NCI-H748 treated with DMSO at 0.1 percent for 48 hours (cell line): ENCODE measurements at places on chromosomes 7 and 10.

GRCh38 chr10:84397735-84398144 lies 69.4 kb downstream of the CCSER2 start:
- peak; percentile 43 for DNase-seq

GRCh38 chr10:33047655-33048054 lies 89.6 kb upstream of the ITGB1 start:
- no peak for DNase-seq

- no peak for DNase-seq
These were observed 51.8 kb downstream of the NPSR1 start for GRCh38 chr7:34709771-34710170.

- DNase-seq = no peak
These were observed 32.1 kb downstream of the IGF2BP3 start for GRCh38 chr7:23438171-23438570.

DNA sequence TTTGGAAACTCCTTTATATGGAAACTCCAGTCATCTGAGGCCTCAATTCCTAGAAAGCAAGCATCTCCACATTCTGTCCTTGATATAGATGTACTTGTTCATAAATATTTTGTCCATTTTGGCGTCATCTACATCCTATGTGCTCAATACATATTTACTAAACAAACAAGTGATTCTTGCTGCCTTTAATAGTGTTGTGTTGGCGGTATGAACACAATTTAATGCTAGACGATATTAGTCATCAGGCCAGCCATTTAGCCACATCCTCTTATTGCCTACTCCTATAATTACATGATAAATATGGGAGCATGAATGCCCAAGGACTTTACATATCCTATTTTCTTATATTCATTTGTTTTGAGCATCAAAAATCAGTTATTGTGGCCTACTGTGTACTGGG lies 18.5 kb upstream of the IFRD1 start:
- no peak for DNase-seq

DNA sequence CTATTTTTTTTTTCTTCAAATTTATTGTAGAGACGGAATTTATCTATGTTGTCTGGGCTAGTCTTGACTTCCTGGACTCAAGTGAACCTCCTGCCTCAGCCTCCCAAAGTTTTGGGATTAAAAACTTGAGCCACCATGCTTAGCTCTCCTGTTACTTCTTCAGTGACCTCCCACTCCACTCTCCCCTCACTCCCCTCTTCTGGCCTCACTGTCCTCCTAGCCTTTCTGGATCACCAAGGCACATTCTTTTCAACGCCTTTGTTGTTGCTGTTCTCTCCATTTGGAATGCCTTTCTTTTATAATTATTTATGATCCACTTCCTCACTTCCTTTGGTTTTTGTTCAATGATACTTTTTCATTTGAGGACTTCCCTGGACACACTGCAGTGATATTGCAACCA lies 17.9 kb downstream of the PTPRZ1 start:
- no peak for DNase-seq

DNA sequence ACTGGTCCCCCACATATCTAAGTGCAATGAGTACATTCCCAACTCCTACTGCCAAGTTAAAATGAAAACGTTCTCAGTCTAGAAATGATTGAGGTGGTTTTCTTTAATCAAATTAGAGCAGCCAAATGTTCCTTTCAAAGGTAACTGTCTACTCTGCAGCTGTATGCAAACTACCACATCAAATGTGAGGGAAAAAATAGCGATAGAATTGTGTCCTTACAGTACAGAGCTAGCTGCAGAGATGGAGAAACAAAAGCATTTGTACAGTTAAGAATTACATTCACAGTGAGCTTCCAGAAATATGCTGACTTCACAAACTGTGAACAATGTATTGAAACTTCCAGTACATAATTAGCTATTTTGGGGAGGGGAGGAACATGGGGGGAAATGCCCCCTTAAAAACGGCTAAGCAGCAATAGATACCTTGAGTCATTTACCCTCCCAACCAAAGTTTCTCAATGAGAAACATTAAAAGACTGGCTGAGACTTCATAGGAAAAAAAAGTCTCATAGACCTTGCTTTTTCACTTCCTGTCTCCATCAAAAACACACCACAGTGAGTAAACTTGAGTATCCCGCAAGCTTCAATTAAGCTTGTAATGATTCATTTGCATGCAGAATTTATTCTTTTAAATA lies 22.9 kb downstream of the CDK6 start:
- no peak for DNase-seq

DNA sequence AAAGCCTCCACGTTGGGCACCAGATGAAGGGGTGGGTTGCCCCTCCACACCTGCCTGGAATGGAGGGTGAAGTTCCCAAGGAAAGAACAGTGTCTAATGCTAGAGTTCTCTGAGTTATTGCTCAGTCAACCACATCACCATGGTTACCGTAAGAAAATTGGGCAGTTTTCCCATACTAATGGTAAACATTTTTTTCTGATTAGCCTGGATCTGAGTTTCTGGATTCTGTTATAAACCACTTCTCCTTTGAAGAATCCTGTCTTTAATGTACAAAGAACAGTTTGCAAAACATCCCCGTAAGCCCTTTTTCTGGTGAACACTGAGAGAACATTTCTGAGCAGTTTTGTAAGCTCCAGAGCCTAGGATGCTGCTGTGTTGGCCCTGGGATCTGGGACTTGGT lies 45.5 kb downstream of the ABCC2 start:
- no peak for DNase-seq

GRCh38 chr10:24929056-24929544 lies 23.3 kb downstream of the PRTFDC1 start:
- no peak for DNase-seq

DNA sequence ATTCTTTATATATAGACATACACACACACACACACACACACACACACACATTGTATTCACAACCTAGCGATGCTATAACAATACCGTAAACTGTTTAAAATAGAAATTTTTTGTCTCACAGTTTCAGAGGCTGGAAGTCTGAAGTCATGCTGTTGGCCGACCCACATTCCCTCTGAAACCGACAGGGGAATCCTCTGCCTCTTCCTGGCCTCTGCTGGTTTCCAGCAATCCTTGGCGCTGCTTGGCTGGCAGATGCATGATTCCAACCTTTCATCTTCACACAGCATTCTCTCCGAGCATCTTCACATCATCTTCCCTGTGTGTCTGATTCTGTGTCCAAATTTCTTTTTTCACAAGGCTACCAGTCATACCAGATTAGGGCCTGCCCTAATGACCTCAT lies 94.8 kb downstream of the CCDC71L start:
- DNase-seq = no peak

DNA sequence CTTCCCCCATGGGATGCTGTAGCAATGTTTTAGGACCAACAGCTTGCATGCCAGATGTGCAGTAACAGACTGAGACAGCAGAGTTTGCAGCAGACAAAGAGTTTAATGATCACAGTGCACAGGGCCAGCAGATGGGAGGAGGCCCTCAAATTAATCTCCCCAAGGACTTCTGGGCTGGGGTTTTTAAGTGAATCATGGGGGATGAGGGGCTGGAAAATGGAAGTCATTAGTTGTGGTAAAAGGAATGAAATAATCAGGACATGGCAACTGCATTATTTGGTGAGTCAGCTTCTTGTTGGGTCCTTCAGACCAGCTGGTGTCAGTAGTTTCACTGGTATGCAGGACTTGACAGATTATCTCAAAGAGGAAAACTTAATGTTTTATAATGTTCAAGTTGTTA lies 12.6 kb upstream of the NRBF2 start:
- DNase-seq = no peak

- peak; percentile 85 for DNase-seq
These were observed 7.3 kb upstream of the ASB4 start for GRCh38 chr7:95478272-95479037.

DNA sequence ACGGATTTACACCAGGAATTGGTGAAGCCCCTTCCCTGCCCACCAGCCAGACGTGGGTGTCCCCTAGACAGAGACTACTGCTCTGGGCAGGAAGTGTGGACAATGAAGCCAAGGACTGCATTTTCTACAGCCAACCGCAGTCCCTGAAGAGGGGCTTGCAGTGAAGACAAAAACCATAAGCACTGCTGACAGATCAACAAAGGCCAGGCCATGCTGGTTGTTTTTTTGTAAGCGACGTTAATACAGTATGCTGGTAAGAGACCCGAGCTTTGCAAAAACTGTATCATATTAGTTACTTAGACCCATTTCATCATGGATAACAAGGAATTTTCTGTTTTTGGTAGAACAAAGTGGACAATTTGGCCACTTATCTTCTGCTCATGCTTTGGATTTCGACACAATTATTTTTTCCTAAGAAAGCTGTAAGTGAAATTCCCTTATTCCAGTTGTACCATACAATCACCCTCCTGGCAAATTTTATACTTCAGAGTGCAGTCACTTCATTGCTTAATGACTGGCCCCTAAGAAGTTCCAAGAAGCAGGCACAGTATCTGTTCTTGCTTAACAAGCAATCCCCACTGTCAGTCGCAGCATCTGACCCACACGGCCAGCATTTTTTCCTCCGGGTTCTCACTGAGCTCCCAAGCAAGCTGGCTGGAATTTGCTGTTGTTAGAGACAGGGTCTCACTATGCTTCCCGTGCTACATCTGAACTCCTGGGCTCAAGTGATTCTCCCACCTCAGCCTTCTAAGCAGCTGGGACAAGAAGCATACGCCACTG lies 163.5 kb downstream of the PARD3 start:
- DNase-seq = no peak

- no peak for DNase-seq
These were observed 120.7 kb downstream of the PRKAG2 start for GRCh38 chr7:151756076-151756731.

DNA sequence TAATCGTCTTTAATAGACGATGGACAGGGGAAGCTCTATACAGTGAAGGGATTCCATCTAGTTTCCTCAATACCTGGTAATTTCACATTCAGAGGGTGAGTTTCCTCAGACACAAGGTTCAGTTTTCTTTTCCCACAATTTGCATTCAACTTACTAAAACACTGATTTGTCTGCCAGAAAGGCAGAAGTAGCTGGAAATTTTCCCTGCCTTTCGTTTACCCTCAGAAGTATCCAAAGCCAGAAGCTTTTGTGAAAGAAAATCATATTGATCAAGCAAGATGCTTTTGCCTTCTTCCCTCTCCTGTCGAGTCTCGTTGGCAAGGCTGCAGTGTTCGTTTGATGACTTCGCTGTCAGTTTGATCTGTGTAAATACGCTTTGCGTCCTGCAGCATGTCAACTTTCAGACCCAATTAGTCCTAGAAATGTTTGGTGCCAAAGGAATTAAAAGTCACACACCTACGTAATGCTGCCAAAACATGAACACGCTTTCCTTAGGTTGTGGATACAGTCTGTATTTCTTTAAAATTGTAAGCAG lies 631.9 kb upstream of the FOXK1 start:
- no peak for DNase-seq

DNA sequence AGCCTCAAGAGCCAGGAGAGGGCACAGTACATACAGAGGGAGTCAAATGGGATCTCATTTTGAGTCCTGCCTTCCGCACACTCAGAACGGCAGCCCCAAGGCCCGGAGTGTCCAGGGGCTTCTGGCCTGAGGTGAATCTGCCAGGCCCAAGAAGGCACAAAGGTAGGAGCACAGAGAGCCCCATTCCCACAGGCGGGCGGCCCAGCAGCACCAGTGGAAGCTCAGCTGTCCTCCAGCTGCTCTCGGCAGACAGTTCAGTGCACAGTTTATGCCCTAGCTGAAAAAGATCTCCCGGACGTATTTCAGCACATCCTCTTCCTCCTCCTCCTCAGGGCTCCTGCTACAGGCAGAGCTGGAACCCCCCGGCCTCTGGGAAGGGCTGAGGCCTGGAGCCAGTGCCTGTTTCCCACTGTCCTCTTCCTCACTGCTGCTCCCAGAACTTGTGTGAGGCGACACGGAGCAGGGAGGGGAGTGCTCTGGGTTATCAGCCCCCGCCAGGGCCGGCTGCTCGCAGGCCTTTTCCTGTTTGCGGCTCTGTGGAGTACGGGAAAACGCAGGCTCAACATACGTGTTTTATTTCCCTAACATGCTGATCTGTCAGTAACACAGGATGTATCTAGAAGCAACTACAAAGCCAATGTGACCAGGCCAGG lies 4.0 kb downstream of the CYREN start:
- no peak for DNase-seq

GRCh38 chr7:125661677-125662076 lies 732.1 kb upstream of the POT1 start:
- no peak for DNase-seq

GRCh38 chr7:141072548-141073172 lies 1.2 kb upstream of the TMEM178B start:
- peak; percentile 86 for DNase-seq

DNA sequence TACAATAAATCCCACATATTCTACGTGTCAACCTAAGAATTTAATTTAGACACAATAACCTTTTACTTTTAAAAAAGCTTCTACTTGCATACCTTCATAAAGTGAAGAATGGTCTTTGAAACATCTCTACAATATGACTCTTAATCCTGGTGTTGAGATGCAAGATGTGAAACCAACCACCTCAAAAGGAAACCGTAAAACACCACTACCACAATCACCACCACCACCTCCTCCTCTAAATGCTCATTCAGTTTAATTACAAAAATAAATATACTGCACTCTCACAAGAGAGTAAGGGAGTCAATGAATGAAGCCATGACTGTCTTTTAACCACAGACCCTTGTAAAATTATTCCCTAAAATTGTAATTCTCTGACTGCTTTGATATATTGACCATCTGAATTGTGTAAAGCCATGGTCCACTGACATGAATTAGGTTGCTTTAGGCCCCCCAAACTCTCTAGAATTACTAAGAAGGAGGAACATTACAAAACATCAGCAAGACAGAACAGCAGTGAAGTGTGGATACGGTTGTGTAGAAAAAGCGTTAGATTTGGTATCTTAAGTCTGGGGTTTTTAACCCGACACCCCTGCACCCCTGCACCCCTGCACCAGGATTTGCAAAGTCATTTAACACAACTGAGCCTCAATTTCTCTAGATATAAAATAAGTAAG lies 171.4 kb downstream of the SFMBT2 start:
- DNase-seq = no peak

DNA sequence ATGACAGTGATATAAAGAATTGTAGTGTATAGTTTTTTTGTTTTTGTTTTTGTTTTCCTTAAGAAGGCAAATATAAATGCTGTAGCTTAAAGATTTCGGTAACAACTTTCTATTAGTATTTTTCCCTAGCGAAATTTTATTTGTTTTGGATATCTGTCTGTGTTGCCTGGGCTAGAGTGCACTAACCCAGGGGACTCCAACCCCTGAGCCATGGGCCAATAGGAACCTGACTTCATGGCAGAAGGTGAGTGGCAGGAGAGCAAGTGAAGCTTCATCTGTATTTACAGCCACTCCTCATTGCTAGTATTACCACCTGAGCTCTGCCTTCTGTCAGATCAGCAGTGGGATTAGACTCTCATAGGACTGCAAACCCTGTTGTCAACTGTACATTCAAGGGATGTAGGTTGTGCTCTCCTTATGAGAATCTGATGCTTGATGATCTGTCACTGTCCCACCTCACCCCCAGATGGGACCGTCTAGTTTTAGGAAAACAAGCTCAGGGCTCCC lies 65.4 kb upstream of the CCAR1 start:
- no peak for DNase-seq

GRCh38 chr10:69123747-69124562 lies at the start of gene VPS26A:
Gene VPS26A, plus strand, starts transcription at chr10:69124178. Its CDS starts 100 bp downstream, at chr10:69124278.
- DNase-seq = peak; percentile 79

- no peak for DNase-seq
These were observed 7.0 kb downstream of the CALHM3 start for GRCh38 chr10:103472005-103472404.

GRCh38 chr7:120955577-120956149 lies 5.1 kb downstream of the ING3 start:
- no peak for DNase-seq
